ENCODE measurements at places on chromosomes 4 and X.

- DNase-seq, result no peak
Measured at GRCh38 chr4:40672528-40673522, 43.2 kb upstream of the RBM47 start.

GRCh38 chrX:24371391-24371972 lies 11.0 kb downstream of the SUPT20HL1 start:
- no peak for DNase-seq

GRCh38 chrX:150482537-150483206 lies 85.7 kb upstream of the MTM1 start:
- no peak for DNase-seq

- DNase-seq, result no peak
Measured at GRCh38 chr4:152256996-152257395, 278.9 kb downstream of the FBXW7 start.

- DNase-seq, result no peak
Measured at GRCh38 chrX:53732797-53733196, 46.3 kb upstream of the HUWE1 start.

DNA sequence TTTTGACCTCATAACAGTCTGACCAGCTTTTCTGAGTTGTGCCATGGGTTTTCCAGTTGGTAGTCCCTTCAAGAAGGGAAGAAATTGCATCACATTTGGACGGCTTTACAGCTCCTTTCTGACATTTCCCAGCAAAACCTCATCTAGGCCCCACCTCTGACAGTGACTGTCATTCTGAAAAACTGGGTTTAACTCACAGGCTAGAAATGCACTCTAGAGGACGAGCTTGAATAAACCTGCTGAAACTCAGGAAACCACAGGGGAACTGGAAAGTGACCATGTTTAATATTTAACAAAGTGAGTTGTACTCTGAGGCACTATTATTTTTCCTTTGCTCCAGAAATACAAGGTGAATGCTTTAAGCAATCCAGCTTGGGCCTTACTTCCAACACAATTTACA lies 434.3 kb upstream of the RASGEF1B start:
- DNase-seq, result no peak

- DNase-seq, result no peak
Measured at GRCh38 chr4:119103263-119103662, 32.4 kb upstream of the MYOZ2 start.

DNA sequence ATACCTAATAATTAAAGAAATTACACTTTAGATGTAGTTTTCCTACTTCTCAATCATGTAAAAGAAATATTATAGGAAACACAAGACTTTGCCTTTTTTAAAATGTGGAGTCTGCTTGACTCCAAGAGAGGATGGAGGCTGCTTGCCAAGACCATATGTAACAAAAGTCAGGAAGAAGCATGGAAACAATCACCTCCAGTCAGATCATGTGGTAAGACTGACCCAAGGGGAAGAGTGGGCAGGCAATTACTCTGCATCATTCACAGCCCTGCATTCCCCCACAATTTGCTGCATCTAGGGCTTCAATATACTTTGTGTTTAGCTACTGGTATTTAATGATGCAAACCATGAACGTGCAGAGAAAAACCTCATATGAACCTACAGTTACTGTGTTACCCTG lies 78.0 kb upstream of the RXFP1 start:
- DNase-seq, result no peak

DNA sequence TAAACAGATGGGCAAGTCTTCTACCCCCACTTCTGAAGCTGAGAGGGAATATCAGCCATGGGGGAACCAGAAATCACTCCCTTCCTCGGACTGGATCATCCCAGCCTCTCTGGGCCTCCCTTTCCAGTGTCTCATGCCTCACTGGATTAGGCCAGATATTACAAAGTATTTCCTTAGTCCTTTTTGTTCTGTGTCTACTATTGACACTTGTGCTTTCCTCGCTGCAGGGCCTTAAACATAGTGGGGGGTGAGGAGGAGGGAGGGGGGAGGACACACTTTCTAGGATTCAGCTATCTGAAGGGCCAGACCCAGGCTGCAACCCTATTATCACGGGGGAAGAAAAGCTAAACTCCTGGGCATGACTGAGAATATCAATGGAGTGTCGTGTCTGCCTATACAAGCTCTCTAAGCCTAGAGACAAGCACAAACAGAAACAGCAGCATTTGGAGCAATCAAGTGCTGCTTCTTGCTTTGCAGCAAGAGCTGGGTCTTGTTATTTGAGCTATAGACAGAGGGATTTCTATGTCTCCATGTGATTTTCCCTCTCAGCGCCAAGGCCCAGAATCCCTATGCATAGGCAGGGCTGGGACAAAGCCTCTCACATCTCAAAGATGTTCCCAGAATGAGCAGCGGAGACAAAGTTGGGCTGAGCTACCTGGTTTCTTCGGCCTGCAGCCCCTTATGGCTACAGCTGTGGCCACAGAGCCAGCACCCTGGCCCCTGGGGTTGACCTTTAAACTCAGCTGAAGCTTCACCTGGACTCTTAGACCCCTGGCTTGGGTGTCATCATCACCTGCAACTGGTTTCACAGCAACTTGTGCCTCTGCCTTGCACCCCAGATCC lies 20.2 kb downstream of the PJA1 start:
- DNase-seq, result no peak

DNA sequence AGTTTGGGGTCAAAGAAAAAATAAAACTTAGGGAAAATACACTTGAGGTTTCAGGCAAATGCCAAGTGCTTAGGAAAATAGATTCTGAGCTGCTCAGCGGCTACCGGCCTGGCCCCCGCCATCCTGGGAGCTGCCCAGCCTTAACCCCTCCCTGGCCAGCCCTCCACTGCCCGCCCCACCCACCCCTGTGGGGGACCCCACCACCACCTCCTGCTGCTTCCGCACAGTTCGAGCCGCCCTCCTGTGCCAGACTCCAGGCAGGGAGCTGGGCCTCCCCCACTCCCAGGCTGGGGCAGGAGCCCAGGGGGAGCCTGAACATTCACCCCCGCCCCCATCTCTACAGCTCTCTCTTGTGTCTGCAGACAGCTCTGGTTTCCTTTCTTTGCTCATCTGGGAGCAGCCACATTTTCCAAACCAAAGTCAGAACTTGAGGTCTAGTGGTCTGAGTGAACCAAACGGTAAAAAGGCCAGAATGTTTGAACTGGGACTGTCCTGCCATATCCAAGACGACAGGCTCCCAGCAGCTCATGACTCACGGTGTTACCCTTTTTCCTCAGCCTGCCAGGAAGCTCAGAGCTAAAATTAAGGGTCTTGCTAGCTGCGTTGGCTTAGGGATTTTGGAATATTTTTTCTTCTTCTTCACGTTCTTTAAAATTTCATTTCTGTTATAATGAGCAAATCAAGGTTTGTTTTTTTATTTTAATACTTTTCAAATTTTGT lies 4.7 kb upstream of the FGFR3 start:
- no peak for DNase-seq

- DNase-seq, result no peak
Measured at GRCh38 chr4:134885436-134885835, 683.8 kb upstream of the PABPC4L start.

DNA sequence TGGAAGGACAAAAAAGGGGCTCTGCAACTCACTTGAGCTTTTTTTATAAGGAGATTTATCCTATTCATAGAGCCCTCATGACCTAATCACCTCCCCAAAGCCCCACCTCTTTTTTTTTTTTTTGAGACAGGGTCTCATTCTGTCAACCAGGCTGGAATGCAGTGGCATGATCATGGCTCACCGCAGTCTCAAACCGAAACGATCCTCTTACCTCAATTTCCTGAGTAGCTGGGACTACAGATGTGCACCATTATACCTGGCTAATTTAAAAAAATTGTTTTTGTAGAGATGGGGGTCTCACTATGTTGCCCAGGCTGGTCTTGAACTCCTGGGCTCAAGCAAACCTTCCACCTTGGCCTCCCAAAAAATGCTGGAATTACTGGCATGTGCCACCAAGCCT lies 61.6 kb upstream of the PDGFRA start:
- DNase-seq, result no peak

- DNase-seq, result peak; percentile 37
Measured at GRCh38 chr4:10225096-10225495, 108.5 kb upstream of the WDR1 start.

GRCh38 chr4:76732246-76732645 lies 165.7 kb downstream of the SOWAHB start:
- DNase-seq, result no peak

DNA sequence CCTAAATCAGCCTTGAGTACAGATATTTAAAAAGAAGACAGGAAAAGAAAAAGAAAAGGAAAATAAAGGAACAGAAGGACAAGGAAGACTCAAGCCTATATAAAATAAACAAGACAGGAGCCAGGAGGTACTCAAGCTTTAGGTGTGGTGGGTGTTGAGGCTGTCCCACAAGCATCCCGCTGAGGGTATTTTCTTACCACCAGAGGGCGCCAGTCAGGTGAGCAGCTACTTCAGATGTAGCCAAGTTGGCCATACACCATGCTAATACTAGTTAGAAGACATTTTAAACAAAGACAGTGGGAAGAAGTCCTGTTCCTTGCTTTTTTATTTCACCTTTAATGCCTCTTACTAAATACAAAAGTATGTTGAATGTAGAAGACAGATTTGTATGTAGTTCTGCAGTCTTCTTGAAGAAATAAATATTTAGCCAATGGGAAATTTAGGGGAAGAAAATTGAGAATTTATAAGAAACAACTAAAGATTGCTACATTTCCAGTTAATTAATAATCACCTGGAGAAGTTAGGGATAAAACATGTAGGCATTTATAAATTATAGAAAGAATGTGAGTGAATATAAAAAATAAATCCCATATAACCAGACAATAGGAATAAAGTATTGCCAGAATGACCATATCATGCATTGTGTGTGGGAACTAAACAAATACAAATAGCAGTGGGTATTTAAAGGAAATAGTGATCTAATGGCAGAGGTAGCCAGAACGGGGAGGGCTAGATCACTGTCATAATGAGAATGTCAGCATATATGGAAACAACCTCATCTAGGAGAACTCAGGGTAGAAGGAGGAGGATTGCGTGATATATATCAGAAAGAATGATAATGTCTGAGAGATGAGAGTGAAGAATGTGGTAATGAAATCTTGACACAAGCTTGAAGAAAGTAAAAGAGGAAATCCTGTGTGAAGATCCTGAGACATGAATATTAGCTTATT lies 71.0 kb downstream of the MTHFD2L start:
- peak; percentile 63 for DNase-seq

DNA sequence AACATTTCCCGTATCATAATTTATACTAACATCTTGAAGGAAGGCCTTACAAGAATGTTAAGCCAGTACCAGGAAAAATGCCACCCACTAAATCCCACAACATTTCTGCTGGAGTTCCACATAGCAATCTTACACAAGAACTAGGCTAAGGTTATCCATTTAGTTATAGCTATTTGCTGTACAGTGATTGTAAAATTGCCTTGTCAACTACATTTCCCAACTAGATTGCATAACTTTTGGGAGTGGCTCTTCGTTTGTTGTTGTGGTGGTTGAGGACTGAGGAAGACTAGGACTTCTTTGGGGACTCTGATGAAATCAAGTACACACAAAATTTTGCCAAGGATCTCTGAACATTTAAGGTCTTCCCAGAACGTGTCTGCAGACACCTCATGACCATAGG lies 8.0 kb downstream of the IBSP start:
- DNase-seq, result no peak

All from CMK (cell line).